Putamen (tissue), 1 donor: ENCODE measurements at places on chromosomes 6 and 20.

- DNase-seq, result no peak
Observed at GRCh38 chr6:1391800-1392309, 2.5 kb downstream of the FOXF2 start.

- DNase-seq, result no peak
Observed at GRCh38 chr20:25009218-25010145, 16.9 kb upstream of the APMAP start.

- no peak for DNase-seq
Observed at GRCh38 chr20:44501448-44501847, 20.4 kb downstream of the SERINC3 start.

DNA sequence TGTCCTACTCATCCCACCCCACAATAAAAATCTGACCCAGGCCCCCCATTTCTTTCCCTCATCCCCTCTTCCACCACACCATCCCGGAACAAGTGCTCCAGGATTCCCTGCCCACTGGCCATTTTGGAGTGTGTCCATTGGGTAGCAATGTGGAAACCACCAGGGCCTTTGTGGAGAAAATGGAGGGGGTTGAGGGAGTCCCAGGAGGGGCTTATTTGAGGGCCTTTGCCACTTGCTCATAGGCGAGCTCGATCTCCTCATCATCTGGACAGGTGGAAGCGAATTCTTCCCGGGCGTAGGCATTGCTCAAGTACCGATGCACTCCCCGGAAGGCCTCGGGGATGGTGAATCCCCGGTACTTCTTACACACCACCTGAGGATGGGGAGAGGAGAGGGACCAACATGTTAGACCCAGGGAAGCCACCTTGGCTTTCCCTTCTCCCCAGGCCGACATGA, 1.6 kb upstream of the DDAH2 start:
- no peak for DNase-seq
